ENCODE measurements at places on chromosomes 1 and 21.

- no peak for DNase-seq
These were observed 1.0 kb downstream of the TRMT1L start for GRCh38 chr1:185155600-185156287.

GRCh38 chr1:102434421-102434820, 437.7 kb upstream of the OLFM3 start:
- DNase-seq: no peak

- no peak for DNase-seq
These were observed 35.1 kb downstream of the CATSPERE start for GRCh38 chr1:244496186-244496585.

DNA sequence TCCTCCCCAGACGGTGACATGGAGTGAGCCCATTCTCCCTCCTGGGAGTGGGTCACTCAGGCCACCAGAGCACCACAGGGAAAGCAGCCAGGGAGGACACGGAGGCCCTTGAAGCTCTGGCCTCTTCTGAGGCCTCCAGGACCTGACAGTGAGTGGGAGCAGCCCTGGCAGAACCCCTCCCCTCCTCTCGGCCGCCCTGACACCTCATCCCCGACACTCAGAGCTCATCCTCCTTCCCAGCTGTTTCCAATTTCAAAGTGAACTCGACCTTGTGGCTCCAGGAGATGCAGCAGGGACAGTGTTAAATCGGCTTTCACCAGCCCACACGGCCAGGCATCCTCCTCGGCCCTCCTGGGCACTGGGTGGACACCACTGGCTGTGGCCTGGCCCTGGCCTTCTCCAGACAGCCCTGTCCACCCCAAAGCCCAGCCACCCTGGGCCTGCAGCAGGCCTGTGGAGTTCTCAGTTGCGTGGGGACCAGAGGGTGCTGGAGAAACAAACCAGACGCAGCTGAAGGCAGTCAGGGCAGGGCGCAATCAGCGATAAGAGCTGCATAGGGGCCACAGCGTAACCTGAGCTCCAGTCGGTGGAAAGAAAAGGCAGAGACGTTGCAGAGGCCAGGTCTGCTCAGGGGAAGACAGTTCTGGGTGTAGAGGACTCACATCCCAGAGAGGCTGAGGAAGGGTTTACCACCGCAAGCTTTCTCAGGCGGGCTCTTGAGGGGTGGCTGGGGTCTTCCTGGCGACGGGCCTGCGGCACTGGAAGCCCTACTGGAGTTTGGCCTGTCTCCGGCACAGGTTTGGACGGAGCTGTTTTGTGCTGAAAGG, 27.1 kb downstream of the FTCD start:
- no peak for DNase-seq

DNA sequence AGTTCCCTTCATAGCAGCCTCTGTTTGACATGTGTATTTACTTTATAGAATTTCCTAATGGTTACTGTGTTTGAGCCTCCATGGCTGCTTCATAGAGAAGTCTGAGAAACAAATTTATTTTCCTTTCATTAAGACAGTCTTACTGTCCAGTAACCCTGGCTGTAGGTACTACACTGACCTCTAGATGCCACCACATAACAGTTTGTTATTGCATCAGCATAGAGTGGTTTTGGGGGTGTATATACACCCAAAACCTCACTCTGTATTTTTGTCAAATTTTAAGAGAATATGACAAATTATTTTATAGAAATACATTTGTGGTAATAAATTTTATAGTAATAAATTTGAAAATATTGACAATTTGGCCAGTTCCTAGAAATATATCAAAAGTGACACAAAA, 57.3 kb downstream of the OBSCN start:
- DNase-seq: no peak

GRCh38 chr1:242800521-242800920, 276.0 kb upstream of the PLD5 start:
- no peak for DNase-seq

GRCh38 chr1:152870831-152871730, 7.0 kb upstream of the SMCP start:
- no peak for DNase-seq

DNA sequence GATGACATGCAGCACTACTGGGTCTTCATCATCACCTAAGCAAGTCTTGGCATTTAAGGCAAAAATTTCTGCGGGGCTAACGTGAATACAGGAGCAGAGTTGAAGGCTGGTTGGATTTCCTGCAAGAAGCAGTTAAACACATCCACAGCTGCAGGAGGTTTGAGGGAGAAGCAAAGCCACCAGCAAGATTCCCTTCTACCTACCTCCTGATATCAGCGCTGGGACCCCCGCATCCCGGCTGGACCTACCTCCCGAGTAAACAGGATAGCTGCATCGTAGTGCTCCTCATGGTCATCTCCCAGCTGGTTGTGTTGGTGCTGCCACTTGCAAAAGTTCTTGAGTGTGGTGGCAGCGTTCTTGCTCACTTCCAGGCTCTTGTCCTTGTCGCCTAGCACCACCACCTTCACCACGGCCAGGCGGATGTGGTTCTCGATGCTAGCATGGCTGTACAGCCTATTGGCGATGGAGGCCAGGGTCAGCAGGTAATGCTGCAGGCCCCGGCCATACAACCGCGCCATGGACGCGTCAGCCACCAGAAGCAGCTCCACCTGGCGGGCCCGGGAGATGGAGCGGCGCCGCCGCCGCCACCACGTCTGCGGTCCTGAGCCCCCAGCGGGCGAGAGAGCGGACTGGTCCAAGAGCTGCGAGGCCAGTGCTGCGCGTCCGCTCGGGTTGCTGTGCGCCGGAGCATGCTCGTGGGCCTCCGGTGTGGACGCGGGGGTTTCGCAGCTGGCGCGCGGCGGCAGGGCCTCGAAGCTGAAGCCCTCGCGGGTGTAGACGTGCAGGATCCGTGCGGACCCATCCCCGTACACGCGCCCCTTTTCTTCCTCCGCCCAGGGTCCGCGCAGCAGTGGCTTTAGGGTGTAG, 1.6 kb downstream of the ADAMTS5 start:
- no peak for DNase-seq

GRCh38 chr1:203083463-203083921, 2.3 kb downstream of the MYOG start:
- DNase-seq: no peak

DNA sequence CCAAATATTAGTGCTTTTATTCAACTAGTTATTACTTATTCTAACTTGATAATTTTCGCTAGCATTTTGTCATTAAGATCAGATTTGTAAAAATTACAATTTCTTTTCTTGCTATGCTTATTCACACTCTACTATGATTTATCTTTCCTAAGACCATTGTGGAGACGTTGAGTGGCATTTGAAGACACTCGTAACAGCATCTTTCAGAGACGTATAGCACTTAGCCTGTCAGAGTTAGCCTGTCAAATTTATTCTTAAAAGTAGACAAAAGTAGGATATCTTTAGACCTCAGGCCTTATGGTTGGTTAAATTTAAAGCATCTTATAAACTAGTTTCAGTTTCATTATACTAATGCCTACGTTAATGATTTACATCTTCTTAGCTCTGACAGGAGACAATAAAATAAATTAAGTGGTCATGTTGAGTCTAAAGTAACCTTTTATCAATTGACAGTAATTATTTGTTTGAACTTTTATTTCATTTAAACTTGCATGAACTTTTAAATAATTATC, 1410.1 kb downstream of the MRPL39 start:
- DNase-seq: no peak

DNA sequence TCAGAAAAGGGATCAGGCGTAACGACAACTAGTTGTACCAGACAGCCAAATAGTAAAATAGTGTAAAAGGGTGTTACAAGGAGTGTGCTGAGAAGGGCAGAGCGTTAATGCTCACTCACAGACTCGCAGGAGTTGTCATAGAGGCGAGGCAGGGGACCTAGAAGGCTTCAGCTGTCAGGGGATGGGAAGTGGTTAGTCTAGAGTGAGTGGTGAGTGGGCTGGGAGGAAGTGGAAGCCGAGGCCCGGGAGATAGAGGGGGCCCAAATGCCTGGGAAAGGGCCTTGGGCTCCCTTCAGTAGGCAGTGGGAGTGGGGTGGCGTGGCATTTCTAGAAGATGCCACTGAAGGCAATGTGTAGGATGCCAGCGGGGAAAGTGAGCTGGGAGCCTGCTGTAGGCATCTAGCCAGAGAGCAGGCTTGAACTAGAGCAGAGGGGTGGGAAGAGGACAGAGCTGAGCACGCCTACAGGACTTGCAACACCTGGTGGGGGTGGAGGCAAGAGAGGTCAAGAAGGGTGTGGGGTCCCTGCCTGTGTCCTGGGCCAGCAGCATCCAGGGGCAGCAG, 10.3 kb downstream of the SLC6A17 start:
- no peak for DNase-seq

DNA sequence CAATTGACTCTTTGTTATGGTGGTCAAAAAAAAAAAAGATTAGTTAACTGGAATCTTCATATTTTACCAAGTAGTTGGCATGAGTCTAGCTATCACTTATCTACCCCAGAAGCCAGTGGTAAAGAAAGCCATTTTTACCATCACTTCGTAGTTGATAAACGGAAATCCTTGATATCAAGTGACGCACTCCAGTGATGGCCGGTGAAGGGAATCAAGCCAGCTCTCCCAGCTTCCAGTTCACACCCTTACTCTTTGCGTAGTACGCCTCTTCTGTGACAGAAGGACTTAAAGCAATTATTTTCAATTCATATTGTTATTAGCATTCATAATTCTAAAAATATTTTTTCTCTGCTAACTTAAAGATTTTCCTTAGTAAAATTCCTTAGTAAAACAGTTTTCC, 447.9 kb downstream of the GPATCH2 start:
- DNase-seq: no peak

DNA sequence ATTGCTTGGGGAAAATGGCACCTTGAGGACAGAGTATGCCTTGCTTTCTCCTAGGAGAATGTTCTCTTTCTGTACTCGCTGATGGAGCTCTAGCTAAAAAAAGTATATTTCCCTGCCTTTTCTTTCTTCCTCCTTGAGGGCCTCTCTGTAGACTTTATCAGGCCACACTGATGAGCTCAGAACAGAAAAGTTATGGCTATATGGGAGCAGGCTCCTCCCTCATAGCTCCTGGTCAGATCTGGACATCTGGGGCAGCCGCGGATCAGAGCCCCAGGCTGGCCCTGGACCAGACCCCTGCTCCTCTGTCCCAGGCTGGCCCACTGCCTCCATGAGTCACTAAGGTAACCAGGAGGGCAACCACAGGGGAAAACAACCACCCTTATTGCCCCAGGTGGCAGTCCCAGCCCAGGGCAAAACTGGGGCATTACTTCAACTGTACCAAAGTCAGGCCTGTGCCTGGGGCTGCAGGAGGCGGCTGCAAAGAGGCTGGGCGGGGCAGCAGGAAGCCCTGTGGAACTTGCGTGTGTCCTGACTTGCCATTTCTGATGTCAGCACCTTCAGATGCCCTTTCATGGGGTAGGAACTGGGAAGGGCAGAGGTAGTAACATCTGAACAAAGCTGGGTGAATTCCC, 26.3 kb upstream of the ZNF648 start:
- DNase-seq: no peak

DNA sequence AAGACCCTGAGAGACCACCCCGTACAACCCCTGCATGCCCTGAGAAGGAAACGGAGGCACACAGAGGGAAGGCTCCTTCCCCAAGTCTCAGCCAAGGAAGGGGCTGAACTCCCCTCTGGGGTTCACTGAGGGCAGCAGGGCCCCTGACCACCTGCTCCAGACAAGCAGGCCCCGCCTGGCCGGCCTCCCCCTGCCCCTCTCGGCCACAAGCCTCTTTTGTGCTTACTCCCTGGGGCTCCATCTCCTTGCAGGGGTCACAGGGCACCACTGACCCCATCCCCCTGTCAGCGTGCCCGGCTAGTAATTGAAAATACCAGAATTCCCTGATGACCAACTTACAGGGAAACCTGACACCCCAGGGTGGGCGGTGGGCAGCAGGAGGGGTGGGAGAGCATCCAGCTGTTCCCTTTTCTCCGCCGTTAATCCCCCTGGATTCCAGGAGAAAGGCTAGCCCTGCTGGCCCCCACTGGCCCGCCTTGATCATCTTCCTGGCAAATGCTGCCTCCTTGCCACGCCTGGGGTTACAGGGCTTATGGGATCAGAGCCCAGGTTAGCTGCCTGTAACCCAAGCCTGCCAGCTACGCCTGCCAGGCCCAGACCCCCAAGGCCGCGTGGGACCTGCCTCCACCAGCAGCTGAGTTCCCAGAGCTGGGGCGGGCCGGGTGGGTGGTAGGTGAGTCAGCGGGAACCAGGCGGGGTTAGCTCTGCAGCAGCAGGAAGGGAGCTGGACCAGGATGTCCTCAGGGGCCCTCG, 96.1 kb downstream of the LACTBL1 start:
- no peak for DNase-seq

- no peak for DNase-seq
These were observed 71.5 kb downstream of the RPS6KC1 start for GRCh38 chr1:213122514-213122929.

- DNase-seq: no peak
These were observed 9.8 kb downstream of the PHC2 start for GRCh38 chr1:33420870-33421775.

GRCh38 chr1:178538192-178538916, 25.4 kb downstream of the TEX35 start:
- DNase-seq: no peak

DNA sequence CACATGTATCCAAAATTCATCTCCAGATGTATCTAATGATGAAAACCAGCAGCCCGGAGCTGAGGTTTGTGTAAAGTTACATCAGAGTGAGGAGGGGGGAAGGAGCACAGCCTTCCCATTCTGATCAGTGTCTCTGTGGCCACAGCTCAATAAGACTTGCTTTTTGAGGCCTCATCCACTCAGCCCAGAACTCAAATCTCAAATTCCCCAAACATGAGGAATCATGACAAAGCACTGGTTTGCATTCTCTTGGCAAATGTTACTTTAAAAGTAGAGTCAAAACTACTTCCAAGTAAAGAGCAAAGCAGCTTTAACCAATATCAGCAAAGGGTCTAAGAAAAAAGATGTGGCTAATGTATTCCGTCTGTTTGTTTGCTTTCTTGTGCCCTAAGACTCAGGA, 30.9 kb downstream of the CCN1 start:
- no peak for DNase-seq

GRCh38 chr1:2311184-2312032, 79.9 kb downstream of the MORN1 start:
- DNase-seq: peak; percentile 72

DNA sequence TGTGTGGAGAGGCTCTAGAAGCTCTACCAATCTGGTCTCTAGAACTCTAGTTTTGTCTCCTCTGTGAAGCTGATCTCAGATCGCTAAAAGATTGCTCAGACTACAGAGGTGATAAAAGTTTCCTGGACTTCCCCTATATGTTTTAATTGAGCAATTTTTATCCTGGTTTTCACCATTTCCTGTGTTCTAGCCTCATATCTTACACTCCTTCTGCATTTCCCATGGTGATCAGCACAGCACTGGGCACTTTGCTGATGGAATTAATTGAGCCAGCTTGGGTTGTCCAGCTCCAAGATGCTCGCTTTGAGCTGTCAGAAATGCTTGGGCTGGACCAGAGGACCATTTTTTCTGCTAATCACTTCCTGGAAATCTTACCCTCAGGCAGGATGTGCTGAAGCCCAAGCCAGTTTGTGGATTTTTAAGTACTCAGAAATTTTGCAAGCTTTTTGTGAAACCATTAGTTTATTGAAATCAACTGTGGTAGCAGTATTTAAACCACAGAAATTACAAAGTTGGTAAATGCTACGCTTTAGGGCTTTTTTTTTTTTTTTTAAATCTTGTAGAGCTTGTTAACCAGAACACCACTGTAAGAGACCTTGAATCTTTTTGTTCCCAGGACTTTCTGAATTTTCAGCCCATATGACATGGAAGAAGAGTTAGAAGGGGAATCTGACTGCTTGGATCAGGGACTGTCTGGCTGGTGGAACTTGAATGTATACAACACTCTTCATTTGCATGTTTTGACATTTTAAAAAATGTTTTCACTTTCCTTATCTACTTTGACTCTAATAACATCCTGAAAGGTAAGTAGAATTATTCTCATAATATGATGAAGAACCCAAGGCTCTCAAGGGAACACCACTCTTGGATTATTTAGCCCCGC, 28.4 kb downstream of the CD48 start:
- no peak for DNase-seq
